ENCODE measurements at places on chromosomes 1 and 21.

- no peak for DNase-seq
Observed at GRCh38 chr1:37031429-37031828, 2.9 kb downstream of the GRIK3 start.

GRCh38 chr1:26154750-26155149, 4.1 kb upstream of the FAM110D start:
- DNase-seq = no peak

- no peak for DNase-seq
Observed at GRCh38 chr21:40905251-40905650, 58.3 kb upstream of the DSCAM start.

DNA sequence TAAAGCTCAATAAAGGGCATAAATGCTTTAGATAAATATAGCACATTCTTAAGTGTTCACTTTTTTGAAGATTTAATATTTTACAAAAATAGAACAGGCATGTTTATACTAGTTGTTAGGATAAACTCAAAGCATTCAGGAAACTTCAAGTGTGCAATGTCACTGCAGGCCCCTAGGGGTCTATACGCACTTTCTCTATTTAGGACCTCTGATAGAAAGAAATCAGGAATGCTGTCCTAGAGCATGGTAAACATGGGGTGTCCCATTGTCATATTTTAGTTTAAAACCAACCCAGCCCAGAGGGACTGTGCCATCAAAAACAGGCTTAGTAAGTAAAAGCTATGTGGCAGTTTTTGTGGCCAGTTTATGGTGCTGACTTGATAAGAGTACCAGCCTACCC, 102.2 kb downstream of the BARHL2 start:
- no peak for DNase-seq

- no peak for DNase-seq
Observed at GRCh38 chr1:187013582-187014200, 184.9 kb downstream of the PLA2G4A start.

GRCh38 chr21:15654171-15654570, 75.6 kb upstream of the USP25 start:
- no peak for DNase-seq

DNA sequence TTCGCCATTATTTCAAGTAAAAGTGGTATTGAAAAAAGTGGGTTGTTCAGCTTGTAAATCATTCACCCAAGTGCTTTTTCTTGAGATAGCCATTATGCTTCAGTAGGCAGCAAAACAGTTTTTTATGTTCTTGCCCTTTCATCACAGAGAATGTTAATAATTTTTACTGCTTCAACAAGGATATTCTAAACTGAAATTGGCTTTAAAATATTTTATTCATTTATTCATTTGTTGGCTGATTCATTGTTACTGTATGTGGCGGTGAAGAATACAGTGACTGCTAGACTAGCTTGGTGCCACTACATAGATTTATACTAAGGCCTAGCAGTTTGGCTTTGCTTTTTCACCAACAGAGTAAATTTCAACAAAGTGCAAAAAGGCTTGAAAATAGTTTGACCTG, 121.5 kb downstream of the OLFML2B start:
- DNase-seq = no peak

DNA sequence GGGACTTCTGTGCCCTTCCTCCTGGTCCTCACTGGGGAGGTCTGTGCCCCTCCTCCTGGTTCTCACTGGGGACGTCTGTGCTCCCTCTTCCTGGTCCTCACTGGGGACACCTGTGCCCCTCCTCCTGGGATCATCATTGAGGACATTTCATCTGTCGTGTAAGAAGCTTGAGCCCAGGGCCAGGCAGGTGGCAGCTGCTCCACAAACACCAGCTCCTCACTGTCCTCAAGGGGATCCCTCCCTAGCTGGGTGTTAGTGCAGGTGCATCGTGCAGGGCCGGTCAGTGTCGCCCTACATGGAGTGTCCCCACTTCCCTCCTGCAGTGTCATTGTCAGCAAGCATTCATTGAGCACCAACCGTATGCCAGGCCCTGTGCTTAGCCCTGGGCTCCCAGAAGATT, 312.7 kb downstream of the PTPRU start:
- no peak for DNase-seq

DNA sequence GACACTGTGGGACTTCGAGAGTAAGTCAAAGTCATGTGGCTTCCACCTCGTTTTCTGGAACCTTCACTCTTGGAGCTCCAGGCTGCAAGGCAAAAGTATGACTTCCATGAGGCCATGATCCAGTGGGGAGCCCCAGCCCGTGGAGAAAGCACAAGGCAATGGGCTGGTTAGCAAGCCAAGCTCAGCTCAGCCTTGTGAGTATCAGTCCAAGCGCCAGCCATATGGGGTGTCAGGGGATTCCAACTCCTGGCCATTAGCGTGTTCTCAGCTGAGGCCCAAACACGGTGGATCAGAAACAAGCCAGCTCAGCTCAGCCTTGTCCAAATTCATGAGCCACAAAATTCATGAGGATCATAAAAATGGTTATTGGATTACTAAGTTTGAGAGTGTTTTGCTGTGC, 261.0 kb downstream of the RHOU start:
- no peak for DNase-seq

DNA sequence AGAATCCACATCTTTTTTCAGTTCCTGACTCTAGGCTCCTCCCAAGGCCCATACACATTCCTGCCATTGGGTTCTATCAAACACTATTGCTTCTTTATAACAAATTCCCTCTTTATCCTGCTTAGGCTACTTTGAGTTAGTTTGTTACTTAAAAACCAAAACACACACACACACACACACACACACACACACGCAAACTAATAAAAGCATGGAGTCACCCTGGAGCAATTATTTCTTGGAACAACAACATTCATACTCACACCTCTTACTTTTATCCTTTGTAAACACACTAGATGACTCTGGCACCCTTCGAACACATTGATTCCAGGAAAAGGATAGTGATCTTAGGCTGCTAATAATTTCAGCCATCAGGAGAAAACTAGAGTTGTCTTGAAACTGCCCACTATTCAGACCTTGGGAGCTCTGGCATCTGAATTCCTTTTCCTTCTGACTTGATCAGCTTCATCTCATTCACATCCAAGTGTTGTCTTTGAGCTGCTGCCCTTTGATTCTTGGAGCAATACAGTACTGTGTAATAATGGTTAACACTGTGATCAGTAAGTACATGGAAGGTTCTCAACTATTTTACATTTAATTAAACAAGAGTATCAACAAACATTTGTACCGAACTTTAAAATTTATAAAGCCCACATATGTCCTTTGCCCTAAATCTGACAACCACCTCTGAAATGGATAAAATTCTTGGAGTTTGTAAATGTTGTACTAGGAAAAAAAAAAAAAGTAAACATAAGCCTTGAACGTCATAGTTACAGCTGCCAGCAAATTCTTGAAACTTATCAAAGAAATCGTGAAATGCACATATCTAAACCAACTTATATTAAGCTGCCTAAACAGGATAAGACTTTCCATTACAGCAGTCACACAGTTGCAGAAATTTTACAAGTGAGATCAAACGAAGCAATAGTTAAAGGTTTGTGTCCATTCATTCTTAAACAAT, 2.8 kb upstream of the SEC22B start:
- no peak for DNase-seq

- DNase-seq = no peak
Observed at GRCh38 chr1:6261615-6261995, 707 bp upstream of the GPR153 start.

DNA sequence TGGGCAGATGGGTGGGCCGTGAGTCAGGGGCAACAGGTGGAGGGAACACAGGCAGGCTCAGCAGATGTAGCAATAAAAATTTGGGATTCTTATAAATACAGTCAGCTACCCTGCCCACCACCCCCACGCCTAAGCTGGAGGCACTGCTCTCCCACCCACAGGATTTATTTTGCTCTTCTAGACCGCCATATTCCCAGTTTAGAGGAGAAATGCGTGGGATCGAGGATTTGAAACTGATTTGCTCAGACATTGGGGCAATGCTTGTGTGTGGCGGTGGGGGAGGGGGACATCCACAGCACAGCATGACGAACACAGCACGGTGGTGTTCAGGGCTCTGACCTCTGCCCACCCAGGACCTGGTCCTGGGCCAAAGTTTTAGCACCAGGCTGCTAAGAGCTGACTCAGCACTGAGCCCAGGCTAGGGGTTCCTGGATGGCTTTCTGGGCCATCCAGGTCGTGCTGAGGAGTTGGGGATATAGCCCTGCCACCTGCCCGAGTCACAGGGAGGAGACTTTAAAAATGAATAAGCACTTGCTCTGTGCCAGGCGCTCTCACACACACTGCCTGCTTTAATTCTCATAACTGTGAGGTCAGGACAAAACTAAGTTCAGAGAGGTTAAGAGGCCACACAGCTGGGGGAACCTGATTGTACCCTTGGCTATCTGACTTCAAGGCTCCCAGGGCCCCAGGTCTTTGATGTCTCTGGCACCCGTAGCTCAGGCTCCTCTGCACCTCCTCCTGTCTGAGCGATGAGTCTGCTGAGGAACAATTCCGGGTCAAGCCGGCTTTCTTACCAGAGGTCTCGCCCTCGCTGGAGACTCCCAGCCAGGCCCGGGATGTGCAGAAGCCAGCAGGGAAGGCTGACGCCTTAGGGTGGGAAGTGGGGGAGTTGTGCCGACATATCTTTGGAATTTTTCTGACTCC, 29.4 kb upstream of the CSF1 start:
- no peak for DNase-seq

DNA sequence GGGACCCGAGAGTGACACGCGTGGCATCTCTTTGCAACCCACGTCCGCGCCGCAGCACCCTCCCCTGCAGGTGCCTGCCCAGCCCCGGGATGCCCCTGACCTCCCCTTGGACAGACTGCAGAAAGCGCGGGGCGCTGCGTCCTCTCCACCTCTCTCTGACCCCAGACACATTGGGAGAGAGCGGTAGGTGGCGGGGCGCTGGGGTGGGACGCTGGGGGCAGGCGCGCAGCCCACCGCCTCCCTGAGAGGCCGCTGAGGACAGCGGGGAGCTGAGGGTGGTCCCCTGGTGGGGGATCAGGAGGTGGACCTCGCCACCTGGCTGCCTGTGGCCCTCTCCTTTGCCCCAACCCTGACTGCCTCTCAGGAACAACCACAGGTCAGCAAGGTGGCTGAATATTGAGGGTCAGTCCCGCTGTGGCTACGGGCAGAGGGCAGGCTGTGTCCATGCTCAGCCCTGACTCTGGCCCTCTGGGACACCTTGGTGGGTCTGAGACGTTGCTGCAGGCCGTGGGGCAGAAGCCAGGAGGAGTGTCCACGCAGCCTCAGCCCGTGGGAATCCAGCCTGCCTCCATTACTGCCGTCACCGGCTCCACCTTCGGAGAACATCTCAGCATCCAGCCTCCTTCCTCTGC, 761 bp upstream of the UBE2J2 start:
- no peak for DNase-seq

DNA sequence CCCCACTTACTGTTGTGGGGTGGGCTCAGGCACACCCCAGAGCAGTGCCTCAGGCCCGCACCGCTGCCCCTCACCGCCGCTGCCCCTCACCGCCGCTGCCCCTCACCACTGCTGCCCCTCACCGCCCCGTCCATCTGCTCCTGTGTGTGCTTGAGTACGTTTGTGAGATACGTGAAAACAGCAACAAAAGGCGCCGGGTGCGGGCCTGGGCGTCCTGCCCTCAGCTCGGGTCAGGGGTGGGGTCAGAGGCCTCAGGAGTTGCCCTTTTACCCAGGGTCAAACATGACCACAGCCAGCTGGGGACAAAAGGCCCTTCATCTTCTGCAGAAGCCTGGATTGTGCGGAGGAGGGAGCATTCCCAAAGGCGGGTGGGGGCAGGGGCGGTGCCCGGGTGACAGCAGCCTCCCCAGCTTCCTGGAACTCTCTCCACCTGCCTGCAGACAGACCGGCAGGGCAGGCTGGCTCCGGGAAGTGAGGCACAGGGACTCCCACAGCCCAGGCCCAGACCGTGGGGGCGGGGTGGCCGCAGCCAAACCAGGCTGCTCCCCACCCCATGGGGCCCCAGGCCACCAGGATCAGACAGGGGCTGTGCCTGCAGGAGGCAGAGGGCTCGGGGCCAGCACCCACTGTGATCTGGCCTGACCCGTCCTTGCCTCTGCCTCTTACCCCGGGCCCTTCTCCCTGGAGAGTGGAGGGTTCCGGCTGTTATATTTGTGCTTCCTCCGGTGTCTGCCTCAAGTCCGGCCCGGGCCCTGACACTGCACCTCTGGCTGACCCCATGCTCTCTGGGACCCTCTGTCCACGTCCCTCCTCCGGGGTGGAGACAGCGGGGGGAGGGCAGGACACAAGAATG, 2.3 kb upstream of the VWA1 start:
- peak; percentile 67 for DNase-seq

GRCh38 chr1:240539769-240540414, 72.1 kb downstream of the GREM2 start:
- no peak for DNase-seq

DNA sequence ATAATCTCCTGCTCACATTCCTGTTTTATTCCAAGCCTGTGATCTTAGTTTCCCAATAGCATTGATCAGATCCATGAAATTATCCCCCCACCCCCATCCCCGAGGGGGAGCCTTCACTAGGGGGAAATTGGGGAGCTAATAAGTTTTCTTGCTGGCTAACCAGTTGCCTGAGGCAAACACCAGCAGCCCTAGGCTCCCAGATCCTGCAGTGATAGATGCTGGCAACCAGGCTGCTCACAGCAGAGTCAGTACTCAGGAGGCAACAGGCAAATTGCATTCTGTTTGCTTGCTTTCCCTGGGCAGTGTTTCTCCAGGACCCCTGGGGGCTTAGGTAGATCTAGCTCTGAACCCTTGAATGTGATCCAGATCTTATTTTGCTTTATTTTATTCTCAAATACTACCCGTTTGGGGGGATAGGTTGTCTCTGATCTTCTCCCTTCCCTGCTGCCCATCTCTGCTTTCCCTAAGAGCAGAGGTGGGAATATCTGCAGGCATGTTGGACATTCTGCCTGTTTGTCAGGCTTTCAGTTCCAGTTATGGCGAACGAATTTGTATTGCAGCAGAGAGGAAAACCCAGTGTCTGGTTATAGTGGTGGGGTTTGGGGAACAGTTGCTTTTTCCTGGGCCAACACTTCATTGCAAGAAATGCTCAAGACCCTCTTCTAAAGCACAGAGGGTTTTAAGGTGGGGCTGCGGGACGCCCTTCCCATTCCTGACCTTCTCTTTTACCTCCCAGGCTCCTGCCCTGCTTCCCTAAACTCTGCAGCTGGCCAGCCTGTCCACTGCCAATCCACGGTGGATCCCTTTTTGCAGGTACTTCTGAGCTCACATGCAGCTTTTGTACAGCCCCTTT, 289.8 kb upstream of the PLXNA2 start:
- no peak for DNase-seq

- DNase-seq = no peak
Observed at GRCh38 chr1:165645654-165646366, 14.8 kb downstream of the MGST3 start.

GRCh38 chr1:58902830-58903513, 119.1 kb upstream of the JUN start:
- no peak for DNase-seq

DNA sequence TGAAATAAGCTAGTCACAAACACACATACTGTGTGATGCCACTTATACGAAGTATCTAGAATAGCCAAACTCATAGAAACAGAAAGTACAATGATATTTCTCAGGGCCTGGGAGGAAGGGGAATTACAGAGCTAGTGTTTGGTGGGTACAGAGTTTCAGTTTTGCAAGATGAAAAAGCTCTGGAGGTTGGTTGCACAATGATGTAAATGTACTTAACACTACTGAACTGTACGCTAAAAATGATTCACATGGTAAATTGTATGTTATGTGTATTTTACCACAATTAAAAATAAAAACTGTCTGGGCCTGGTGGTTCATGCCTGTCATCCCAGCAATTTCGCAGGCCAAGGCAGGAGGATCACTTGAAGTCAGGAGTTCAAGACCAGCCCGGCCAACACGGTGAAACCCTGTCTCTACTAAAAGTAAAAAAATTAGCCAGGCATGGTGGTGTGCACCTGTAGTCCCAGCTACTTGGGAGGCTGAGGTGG, 15.3 kb upstream of the FHAD1 start:
- no peak for DNase-seq

Data from heart right ventricle (tissue), 16 donors.